ENCODE measurements at places on chromosomes 1 and 21. TPM values are rescaled to one million over a fixed set of nuclear protein-coding genes. Genes with fewer than 3 reads are reported as not detected.

Gene THEM5
- polyA plus RNA-seq: 0.57 TPM

Gene DYNLT5
- 1.6 TPM for polyA plus RNA-seq

Gene KCNJ15
- 13.0 TPM for polyA plus RNA-seq

Gene PRMT6
- polyA plus RNA-seq: 16.2 TPM

Gene EPHX1
- polyA plus RNA-seq: 161 TPM

Gene HES2
- polyA plus RNA-seq: 2.6 TPM

Gene FCRLB
- polyA plus RNA-seq: 0.53 TPM

Gene PPOX
- polyA plus RNA-seq: 20.5 TPM

Gene CBR3
- 6.9 TPM for polyA plus RNA-seq

Gene VWA1
- polyA plus RNA-seq: 46.6 TPM

Gene NCMAP
- polyA plus RNA-seq: 0.26 TPM

Gene SGIP1
- polyA plus RNA-seq: 11.7 TPM

Gene ENAH
- 84.3 TPM for polyA plus RNA-seq

DNA sequence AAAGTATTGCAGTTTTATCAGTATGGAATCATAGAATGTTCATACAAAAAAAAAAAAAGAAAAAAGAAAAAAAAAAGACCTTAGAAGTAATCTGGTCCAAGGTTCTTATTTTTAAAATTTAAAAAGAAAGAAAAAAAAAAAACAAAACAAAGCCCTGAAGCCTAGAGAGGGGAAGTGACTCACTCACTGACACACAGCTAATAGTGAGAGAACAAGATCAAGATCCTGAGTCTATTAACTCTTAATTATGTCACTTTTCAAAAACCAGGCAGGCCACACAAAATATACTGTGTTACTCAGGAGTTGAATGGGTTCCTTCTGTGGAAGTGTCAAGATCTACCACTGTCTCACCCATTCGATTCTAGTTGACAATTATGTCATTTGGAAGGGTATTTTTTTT lies 433.9 kb upstream of the DAB1 start:
- DNase-seq: no peak

DNA sequence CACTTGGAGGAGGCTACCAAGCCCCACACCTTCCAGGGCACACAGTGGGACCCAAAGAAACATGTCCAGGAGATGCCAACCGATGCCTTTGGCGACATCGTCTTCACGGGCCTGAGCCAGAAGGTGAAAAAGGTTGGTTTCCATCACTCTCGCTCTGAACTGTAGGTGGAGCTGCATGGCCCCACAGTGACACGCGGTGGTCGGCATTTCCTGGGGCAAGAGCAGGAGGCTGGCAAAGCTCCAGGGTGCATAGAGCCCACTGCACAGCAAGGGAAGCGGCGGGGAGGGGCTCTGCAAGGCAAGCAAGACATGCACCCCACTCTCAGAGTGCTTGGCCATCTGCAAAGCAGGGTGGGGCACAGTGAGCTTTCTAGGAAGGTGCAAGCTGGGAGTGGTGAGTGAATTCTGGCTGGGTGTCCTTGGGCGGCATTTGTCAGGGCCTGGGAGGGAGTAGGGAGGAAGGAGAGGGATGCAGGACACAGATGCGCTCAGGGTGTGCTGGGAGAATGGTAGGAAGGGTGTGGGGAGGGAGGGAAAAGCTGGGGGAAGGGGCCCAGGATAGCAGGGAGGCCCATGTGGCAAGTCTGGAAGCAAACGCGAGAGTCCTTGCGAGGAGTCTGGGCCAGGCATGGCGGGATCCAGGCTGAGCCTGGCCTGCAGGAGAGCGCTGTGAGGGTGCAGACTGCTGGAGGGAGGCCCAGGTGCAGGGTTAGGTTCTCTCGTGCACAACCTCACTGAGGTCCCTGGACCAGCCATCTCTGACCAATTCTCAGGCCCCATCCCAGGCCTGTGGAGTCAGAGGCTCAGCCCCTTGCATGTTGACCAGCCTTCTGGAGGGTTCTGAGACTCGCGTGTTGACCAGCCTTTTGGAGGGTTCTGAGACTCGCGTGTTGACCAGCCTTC lies 11.0 kb downstream of the TRPM2 start:
- DNase-seq: no peak

- peak; percentile 41 for DNase-seq
These were observed 776 bp downstream of the ITSN1 start for GRCh38 chr21:33642896-33643657.

- DNase-seq: no peak
These were observed 10.1 kb upstream of the EFNA1 start for GRCh38 chr1:155117610-155118009.

GRCh38 chr1:158324395-158324794 lies 6.9 kb downstream of the CD1B start:
- DNase-seq: no peak

- DNase-seq: no peak
These were observed 29.9 kb downstream of the TMCO1 start for GRCh38 chr1:165738794-165739193.

DNA sequence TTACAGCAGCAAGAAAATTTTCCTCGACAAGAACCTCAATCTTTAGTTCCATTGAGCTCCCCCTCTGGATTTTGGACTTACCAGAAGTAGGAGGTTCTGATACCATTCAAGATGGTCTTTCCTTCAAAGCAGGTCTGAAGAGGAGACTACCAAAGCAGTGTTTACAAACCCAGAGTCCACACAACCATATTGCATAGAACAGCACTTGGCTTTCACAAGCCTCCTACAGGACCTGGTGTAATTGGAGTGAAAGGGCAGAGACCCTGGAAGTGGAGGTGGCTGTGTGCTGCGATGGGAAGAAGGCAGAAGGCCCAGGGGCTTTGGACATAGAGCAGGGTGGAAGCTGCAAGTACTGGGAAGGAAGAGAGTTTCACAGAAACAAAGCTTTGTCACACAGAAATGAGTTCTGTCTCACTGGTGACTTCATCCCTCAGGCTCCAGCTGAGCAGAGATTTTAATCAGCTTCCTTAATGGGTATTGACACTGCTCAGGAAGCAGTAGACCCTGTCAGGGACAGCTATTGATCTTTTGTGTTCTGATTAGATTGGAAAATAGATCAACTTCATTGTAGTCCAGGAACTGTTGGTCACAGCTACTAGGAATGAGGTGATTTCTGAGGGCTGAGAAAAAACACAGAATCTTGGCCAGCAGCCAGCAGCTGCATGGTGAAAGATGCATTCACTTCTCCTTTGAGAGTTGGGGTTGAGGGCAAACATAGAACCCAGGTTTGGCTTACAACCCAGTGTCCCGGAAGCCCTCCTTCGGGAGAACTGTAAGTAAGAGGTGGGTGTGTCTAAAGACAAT lies 124.0 kb downstream of the SYT2 start:
- DNase-seq: peak; percentile 45

DNA sequence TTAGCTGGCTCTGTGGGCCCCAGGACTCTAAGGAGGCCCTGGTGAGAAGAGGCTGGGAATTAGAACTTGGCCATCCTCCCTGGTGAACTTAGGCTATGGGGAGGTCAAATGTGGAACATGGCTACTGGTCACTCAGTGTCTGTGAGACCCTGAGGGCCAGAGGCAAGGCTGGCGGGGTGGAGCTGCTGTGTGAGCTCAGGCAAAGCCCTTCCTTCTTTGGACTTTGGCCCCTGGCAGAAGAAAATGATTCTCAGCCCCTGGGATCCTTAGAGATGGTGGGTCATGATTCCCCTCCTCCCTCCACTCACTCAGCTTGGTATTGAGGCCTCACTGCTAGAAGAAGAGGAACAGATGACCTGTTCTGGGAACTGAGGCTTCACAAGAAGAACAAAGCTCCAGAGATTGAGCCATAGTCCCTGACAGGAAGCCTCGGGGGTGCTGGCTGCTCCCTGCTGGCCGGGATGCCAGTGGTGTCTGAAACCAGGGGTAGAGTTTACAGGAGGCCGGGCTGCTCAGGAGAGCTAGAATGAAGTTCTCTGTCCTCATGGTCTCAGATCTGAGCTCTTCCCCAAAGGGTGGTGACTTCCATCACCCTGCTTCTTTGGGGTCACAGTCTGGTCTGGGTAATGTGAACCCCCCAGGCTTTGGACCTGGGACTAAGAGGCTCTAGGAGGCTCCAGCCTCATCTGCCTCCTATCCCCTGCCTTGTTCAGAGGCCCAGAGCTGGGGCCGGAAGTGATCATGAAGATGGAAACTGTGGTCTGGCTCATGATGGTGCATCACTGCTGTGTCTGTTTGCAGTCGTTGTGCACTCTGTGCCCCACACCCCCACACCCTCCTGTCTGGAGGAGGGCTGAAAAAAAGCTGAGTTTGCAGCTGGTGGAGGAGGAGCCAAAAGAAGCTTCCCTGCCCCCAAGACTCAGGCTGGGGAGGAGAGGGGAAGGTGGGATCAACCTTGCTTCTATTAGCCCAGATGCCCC lies 905 bp downstream of the BTBD19 start:
- peak; percentile 54 for DNase-seq

DNA sequence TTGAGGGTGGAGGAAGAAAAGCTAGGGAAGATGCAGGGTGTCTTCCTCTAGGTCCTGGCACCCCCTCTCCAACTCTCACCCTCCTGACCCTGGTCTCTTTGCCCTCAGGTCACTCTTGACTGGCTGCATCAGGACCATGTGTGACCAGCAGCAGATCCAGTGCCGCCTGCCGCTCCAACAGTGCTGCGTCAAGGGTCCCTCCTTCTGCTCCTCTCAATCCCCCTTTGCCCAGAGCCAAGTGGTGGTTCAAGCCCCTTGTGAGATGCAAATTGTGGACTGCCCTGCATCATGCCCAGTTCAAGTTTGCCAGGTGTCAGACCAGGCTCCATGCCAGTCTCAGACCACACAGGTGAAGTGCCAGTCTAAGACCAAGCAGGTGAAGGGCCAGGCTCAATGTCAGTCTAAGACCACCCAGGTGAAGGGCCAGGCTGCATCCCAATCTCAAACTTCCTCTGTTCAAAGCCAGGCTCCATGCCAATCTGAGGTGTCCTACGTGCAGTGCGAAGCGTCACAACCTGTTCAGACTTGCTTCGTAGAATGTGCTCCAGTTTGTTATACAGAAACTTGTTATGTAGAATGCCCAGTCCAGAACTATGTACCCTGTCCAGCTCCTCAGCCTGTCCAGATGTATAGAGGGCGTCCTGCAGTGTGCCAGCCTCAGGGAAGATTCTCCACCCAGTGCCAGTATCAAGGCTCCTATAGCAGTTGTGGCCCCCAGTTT lies 1.8 kb downstream of the KPRP start:
- DNase-seq: no peak

GRCh38 chr1:1937061-1937460 lies 18.0 kb upstream of the TMEM52 start:
- DNase-seq: no peak

DNA sequence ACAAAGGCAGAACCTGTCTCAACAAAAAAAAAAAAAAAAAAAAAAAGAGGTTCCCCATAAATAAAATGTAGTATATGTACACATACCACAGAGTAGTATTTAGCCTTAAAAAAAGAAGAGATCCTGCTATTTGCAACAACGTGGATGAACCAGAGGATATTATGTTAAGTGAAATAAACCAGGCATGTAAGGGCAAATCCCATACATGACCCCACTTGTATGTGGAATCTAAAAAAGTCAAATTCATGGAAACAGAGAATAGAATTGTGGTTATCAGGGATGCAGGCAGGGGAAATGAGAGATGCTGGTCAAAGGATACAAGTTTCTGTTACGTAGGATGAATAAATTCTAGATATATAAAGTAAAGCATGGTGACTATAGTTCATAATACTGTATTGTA lies 16.7 kb downstream of the SLC44A3 start:
- DNase-seq: no peak

DNA sequence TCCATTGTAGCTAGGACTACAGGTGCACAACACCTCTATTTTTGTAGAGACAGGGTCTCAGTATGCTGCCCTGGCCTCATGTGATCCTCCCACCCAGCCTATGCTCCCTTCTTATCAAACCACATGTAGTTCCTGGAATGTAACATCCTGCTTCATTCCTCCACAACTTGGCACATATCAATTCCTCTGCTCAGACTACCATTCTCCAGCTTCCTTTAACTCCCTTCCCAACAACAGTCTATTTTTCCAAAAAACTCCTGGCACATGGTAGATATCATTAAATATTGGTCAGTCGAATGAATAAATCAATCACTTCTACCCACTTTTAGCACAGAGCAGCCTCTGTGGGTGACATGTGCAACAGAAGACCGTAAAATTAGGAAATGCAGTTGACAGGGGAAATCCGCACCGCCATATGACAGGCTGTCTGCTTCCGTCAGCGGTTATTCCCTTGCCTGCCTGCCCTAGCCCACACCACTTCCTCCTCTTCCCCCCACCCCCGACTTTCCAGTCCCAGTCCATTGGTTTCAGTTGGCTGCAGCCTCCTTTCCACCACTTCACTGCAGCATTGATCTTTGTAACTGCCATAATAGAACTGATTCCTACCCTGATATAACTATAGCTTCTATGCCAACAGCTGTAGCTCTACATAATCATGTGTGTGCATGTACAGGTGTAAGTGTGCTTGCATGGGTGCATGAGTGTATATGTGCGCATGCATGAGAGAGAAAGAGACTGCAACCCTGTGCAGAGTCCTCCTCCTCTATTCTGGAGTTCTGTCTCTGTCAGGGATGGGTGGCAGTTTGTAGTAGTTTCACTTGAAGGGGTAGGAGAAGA lies 6.8 kb upstream of the AKR1A1 start:
- peak; percentile 43 for DNase-seq

GRCh38 chr1:230746617-230747016 lies 571 bp upstream of the CAPN9 start:
- DNase-seq: no peak

DNA sequence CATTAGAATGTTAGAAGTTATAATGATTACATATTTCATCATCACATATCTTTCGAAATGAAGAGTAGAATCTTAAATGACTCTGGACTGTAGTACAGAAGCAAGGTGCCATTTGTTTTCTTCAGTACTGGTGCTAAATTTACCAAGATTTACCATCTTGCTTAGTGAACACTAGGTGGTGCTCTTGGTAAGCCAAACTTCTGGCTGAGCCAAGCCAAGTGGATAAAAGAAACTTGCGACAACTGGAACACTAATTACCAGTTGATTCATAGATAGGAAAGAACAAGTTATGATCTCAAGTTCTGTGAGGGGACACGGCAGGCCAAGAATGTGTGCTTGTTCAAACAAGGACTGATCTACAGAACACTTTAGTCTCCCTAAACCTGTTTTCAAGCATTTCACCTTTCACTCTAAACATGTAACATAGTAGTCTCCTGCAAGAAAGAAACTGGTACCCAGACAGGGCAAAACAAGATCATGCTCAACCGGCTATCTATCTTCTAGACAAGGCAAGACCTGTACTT lies 19.8 kb downstream of the SPRTN start:
- DNase-seq: peak; percentile 44

DNA sequence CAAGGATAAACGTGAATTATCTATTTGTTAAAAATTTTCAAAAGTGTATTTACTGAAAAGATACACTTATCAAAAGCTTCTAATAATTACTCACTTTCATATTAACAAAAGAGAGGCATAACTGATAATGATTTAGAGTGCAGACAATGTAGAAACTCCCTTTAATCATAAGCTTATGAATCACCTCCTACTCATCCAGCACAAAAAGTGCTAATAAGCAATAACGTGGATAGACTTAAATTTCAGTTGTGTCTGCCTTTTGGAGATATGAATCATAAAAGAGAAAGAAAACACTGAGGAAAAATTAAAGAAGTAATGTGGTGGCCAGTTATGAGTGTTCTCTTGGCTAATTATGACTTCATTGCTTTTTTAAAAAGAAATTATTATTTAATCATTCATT lies 827.6 kb upstream of the B3GALT2 start:
- no peak for DNase-seq
